ENCODE measurements at places on chromosomes 1 and 21.

DNA sequence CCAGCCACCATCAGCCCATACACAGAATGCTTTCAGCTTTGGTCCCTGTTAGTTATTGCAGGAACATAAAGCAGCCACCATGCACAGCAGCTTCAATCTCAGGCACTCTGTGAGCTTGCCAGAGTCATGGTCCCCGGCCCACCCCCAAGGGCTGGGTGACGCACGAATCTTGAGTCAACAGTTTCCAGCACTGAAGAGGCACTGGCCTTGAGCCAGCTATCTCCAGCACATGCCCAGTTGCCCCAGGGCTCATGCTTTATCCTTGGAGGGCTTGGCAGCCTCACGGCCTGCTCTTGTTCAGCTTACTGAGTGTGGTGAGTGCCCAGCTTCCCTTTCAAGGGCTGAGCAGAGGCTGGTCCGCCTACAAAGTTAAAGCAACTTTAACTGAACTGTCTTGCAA is 200.7 kb upstream of the RAB4A start:
- DNase-seq, result no peak
- H3K27me3 ChIP-seq, result no peaks in the 10 kb centered on the region
- no peaks in the 10 kb centered on the region for H3K4me1 ChIP-seq
- H3K36me3 ChIP-seq, result no peaks in the 10 kb centered on the region
- H3K4me3 ChIP-seq, result no peak overlapping the region

- no peaks in the 10 kb centered on the region for H3K36me3 ChIP-seq
- no peak overlapping the region for H3K4me3 ChIP-seq
Observed at GRCh38 chr1:99110140-99111041, 105.7 kb upstream of the PLPPR5 start.

DNA sequence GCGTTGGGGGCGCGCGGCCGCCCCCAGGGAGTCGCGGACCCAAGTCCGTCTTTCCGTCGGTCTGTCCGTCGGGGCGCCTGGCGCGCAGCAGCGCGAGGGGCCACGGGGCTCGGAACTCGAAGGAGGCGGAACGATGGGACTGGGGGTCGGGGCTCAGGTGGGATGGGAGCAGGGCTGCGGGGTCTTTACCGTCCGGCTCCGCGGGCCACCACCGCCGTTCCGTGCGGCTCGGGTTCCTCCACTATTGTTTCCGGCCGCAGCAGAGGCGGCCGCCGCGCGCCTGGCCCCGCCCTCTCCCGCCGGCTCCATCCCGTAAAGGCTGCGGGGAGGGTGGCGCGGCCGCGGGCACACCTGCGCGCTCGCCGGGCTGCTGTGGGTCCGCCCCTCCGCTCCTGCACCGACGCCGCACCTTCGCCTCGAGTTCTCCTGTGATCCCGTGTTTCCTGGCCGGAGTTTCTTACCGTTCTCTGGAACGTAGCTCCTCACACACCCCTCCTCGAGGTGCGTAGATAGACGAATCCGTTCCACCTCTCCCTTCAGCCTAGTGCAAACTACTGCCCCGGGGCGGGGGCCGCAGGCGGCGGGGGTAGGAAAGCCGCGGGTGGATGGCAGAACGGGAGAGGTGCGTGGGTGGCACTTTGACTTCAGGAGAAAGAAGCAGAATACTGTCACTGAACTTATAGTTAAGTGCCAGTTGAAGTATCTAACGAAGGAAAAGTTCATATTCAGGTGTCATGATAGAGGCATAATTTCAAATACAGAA is at the start of gene C21orf91:
C21orf91 (minus strand) TSS at position 243 of the 763 bp plus-strand sequence. CDS start 1,038 bp downstream, outside the sequence.
- H3K4me3 ChIP-seq, result peak within 1 kb of the TSS; percentile 97
- H3K27ac ChIP-seq, result peak within 1 kb of the TSS; percentile 99
- no peaks in the 10 kb centered on the region for H3K4me1 ChIP-seq

DNA sequence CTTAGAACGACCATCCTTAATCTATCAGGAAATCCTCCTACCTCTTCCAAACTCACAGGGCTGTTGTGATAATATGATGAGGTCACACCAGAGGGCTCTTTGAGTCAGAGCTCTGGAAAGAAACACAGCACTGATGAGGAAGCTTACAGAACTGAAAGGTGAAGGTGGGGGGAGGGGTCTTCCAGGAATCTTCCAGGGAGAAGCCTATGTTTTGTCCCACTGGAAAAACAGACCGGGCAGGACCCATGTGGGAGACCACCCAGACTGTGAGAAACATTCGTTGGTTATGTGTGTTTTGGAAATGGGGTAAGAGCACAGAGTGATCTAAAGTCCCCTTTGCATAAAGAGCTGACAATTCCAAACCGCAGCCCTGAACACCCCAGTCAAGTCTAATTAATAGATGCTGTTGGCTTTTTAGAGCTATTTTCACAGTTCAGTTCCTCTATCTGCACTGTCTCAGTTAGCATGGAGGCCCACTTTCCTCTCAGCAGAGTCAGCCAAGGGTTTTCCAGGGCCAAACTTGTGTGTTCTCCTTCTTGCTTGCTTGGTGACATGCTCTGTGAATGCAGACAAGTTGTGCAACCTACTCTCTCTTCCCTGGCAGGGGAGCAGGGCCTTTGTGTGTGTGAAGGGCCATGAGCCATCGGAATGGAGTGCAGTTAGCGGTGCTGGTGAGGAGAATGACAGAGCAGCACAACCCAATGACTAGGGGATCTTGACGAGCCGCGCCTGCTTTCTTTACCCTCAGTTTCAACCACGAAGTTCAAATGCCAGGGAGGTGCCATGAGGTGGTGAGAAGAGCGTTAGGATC is 12.3 kb downstream of the PHLDA3 start:
- peak; percentile 70 for DNase-seq
- H3K27me3 ChIP-seq, result no peaks in the 10 kb centered on the region
- H3K4me1 ChIP-seq, result no peaks in the 10 kb centered on the region
- no peak overlapping the region for H3K4me3 ChIP-seq

GRCh38 chr1:226893936-226894335 is 23.5 kb downstream of the PSEN2 start:
- no peaks in the 10 kb centered on the region for H3K27me3 ChIP-seq
- H3K36me3 ChIP-seq, result peaks cover 22% of the 10 kb centered on the region
- H3K4me1 ChIP-seq, result no peaks in the 10 kb centered on the region
- no peak overlapping the region for H3K27ac ChIP-seq

- H3K36me3 ChIP-seq, result no peaks in the 10 kb centered on the region
- no peaks in the 10 kb centered on the region for H3K27me3 ChIP-seq
- H3K4me1 ChIP-seq, result no peaks in the 10 kb centered on the region
- no peak overlapping the region for H3K27ac ChIP-seq
- DNase-seq, result no peak
- no peak overlapping the region for H3K4me3 ChIP-seq
Observed at GRCh38 chr1:12203216-12204007, 26.4 kb upstream of the VPS13D start.

- H3K4me1 ChIP-seq, result no peaks in the 10 kb centered on the region
- no peak overlapping the region for H3K27ac ChIP-seq
- DNase-seq, result no peak
- H3K4me3 ChIP-seq, result no peak overlapping the region
Observed at GRCh38 chr1:209769971-209770370, 14.1 kb downstream of the TRAF3IP3 start.

- H3K4me1 ChIP-seq, result no peaks in the 10 kb centered on the region
- H3K4me3 ChIP-seq, result peak overlapping the region; percentile 87
- no peak overlapping the region for H3K27ac ChIP-seq
- H3K36me3 ChIP-seq, result no peaks in the 10 kb centered on the region
- peak; percentile 70 for DNase-seq
Observed at GRCh38 chr1:107141491-107142126, 770 bp downstream of the NTNG1 start.

DNA sequence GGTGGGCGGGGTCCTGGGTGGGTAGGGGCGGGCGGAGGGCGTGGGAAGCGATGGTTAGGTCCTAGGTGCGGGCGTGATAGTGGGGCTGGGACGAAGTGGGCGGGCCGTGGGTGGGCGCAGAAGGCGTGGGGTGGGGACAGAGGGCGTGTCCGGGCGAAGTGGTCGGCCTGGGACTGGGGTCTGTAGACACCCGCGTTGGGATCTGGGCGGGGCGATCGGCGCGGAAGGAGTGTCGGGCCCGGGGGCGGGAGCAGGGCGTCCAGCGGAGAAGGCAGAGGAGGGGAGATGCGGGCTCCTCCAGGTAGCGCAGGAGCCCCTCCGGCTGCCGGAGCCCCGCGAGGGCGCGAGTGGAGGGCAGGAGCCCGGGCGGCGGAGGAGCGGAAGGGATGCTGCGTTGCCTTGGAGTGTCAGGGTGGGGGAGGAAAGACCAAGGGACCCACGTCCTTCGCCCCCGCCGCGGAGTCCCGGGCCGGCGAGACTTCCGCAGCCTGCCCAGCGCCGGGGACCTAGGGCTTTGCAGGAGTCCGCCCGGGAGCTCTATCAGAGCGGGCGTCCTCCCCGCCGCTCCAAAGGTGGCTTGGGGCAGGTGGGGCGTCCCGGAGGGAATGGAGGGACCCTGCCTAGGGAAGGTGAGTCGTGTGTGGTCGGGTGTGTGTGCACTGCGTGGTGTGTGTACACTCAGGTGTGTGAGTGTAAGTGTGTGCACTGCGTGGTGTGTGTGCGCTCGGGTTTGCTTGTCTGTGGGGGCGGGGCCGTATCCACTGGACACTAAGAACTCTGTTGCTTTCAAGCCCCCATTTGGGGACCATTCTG is 27.0 kb upstream of the PRSS38 start:
- peak overlapping the region; percentile 67 for H3K4me3 ChIP-seq
- DNase-seq, result peak; percentile 97
- H3K27ac ChIP-seq, result no peak overlapping the region
- H3K27me3 ChIP-seq, result peaks cover 47% of the 10 kb centered on the region

GRCh38 chr1:58811303-58811702 is 27.5 kb upstream of the JUN start:
- H3K4me1 ChIP-seq, result no peaks in the 10 kb centered on the region
- no peaks in the 10 kb centered on the region for H3K36me3 ChIP-seq
- no peak overlapping the region for H3K4me3 ChIP-seq
- no peaks in the 10 kb centered on the region for H3K27me3 ChIP-seq

DNA sequence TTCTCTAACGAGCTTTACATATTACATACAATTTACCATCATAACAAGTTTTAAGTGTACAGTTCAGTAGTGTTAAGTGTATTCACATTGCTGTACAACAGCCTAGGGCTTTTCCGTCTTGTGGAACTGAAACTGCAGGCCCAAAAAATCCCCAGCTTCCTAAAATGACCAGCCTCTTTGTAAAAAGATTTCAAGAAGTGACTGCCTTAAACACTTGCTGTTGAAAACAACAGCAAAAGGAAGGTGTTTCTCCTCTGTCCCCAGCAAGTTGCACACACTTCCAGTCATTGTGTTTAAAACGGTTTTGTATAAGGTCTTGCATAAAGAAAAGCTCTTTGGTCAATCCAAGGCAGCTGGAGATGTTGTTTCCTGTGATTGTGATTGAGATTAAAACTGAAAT is 16.0 kb upstream of the GBP1 start:
- H3K27me3 ChIP-seq, result no peaks in the 10 kb centered on the region
- no peaks in the 10 kb centered on the region for H3K36me3 ChIP-seq
- no peak overlapping the region for H3K4me3 ChIP-seq
- H3K4me1 ChIP-seq, result no peaks in the 10 kb centered on the region
- H3K27ac ChIP-seq, result no peak overlapping the region

DNA sequence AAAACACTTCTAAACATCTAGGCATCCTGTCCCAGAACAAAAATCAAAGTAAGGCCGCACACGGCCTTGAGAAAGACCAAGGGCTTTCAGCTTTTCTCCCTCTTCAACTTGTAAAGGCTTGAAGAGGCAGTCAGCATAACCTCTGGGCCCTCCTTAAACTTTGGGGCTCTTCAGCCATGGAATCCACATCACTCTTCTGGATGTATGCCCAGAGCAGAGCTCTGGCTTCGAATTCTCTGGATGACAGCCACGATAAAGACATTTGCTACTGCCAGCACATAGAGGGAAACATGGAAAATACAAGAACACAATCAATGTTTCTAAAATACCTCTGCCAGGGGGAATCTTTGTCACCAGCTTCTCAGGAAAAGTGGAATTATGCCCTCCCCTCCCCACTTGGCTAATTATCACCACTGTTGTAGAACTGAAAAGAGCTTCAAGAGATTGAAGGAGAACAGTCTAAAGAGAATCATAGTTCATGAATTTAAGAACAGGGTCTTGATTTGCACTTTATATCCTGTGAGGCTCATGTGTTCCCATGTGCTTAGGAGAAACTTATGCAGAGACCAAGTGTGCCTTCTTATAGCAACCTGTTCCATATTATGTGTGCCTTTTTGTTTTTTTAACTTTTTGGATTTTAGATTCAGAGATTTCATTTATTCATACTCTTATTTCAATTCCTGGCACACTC is 39.0 kb upstream of the DPT start:
- DNase-seq, result no peak
- H3K4me1 ChIP-seq, result peaks cover 6% of the 10 kb centered on the region
- no peak overlapping the region for H3K4me3 ChIP-seq
- no peaks in the 10 kb centered on the region for H3K36me3 ChIP-seq
- H3K27ac ChIP-seq, result no peak overlapping the region

DNA sequence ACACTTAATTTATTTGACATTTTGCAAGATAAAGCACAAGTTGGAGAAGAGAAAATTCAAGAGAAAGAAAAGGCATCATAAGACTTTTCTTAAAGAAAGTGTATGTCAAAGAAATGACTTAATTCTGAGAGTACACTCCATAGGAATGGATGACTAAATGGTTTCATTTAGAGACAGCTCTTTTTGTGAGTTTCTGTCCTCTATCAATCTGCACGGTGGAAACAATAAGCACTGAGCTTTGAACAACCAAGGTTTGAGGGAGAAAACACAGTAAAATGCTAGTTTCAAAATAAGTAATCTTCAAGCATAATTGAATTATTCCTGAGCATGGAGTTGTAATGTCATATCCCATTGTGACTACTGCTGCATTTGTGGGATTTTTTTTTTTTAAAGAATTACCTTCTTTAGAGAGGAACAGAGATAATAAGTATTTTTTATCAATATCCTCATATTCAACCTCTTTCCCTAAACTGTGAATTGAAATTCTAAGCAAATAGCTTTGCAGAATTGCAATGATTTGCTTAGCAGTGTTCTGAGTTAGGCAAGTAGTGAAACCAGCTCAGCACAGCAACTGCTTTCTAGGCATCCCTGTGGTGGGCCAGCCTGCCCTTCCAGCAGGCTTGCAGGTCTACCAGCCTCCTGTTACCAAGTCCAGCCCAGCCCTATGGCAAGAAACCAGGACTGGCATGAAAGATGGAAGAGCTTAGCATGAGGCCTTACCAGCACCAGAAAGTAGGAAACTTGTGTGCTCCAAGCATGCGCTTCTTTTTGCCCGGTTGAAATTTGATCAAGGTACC is 38.2 kb downstream of the KCNJ6 start:
- no peak overlapping the region for H3K4me3 ChIP-seq
- H3K27me3 ChIP-seq, result no peaks in the 10 kb centered on the region
- no peaks in the 10 kb centered on the region for H3K4me1 ChIP-seq
- no peak for DNase-seq

- peak; percentile 26 for DNase-seq
- no peaks in the 10 kb centered on the region for H3K36me3 ChIP-seq
- no peak overlapping the region for H3K4me3 ChIP-seq
- H3K27me3 ChIP-seq, result no peaks in the 10 kb centered on the region
- no peak overlapping the region for H3K27ac ChIP-seq
Observed at GRCh38 chr1:226422478-226422877, 14.6 kb upstream of the PARP1 start.

GRCh38 chr1:14955976-14956375 is 197.6 kb upstream of the TMEM51 start:
- H3K4me1 ChIP-seq, result no peaks in the 10 kb centered on the region
- H3K27ac ChIP-seq, result no peak overlapping the region
- H3K27me3 ChIP-seq, result no peaks in the 10 kb centered on the region
- no peak overlapping the region for H3K4me3 ChIP-seq
- DNase-seq, result no peak
- H3K36me3 ChIP-seq, result no peaks in the 10 kb centered on the region

- no peak overlapping the region for H3K27ac ChIP-seq
- H3K4me3 ChIP-seq, result no peak overlapping the region
- no peaks in the 10 kb centered on the region for H3K36me3 ChIP-seq
- peak; percentile 73 for DNase-seq
- H3K27me3 ChIP-seq, result no peaks in the 10 kb centered on the region
Observed at GRCh38 chr1:7298145-7298544, 473.0 kb upstream of the VAMP3 start.

GRCh38 chr1:47866601-47867437 is 130.4 kb downstream of the TRABD2B start:
- no peak overlapping the region for H3K27ac ChIP-seq
- DNase-seq, result no peak
- H3K36me3 ChIP-seq, result peaks cover 37% of the 10 kb centered on the region
- no peaks in the 10 kb centered on the region for H3K4me1 ChIP-seq
